ENCODE measurements at places on chromosomes 1 and 21.

- DNase-seq: no peak
Observed at GRCh38 chr1:207221934-207222351, 99.5 kb upstream of the CD55 start.

DNA sequence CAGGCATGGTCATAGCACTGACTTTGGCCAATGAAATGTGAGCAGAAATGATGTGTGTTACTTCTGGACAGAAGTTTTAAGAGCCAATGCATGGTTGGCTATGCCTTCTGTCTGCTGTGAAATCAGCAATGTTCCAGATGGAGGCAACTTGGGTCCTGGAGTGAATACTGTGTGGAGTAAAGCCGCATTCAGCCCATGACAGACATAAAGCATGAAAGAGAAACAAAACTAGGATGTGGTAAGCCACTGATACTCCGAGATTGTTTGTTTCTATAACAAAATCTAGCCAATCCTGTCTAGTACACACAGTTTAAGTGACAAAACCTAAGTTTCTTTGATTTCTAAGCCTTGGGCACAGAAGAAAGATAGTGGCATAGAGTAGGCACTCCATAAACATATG, 47.1 kb upstream of the ARHGAP29 start:
- DNase-seq: no peak

- DNase-seq: no peak
Observed at GRCh38 chr1:102096162-102096561, 99.4 kb upstream of the OLFM3 start.

GRCh38 chr21:40404396-40404800, 442.6 kb downstream of the DSCAM start:
- DNase-seq: no peak

GRCh38 chr1:5744341-5744740, 247.9 kb downstream of the NPHP4 start:
- DNase-seq: no peak

GRCh38 chr1:31981972-31982371, 31.7 kb upstream of the KHDRBS1 start:
- peak; percentile 75 for DNase-seq

DNA sequence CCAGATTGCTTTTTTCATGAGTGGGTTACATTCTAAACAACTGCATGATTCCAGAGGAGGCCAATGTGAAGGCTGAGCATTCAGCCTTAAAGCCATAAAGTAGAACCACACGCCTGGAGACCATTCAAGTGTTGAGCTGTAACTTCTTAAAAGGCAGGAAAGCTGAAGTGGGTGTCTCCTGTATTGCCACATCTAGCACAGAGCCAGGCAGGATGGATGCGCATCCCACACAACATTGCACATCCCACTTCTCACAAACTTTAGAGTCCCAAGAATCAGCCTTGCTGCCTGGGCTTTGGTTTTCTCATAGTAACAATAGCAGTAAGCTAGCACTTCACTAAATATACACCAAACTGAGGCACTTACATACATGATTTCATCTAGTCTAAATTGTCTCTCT, 151.7 kb downstream of the DAB1 start:
- DNase-seq: no peak

DNA sequence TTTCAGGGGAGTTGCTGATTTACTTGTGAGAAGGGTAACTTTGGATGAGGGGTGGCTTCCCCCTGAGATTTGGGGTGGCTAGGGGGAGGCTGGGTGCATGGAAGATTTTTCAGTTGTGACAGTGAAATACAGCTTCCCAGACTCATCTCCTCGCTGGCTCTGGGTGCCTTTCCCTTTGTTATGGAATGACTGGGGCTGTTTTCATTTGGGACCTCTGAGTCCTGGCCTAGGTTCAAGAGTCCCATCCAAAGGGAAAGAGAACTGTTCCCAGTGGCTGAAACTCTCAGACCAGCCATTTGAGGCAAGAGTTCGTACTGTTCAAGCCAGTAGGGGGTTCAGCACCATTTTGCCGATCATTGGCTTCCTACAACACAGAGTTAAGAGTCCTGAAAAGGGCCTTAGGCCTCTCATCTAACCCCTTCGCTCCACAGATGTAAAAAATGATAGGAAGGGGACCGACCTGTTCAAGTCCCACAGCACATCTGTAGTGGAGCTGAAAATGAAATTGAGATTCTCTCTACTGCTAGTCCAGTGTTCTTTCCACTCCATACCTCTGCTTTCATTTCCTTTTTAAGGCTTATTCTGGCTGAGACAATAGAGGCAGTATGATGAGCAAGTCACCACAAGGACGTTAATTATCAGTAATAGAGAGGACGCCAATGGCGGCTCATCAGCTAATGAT, 958 bp downstream of the DDR2 start:
- DNase-seq: no peak

DNA sequence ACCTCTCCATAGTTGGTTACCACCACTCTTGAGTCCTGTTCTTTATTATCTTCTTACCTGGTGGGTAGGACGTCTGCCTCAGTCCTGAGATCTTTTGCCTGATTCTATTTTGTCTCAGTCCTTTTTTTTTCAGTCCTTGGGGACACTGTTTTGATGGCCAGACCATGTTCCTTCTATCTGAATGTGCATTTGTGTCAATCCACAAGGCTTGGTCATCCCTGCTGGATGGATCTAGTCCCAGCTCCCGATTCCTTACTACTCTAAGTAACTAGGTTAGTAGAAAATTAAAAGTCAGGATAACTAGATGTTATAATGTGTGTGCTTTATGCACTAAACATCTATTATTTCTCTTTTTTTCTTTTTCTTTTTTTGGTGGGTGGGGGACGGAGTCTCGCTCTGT, 28.1 kb upstream of the AK4 start:
- DNase-seq: no peak

GRCh38 chr1:17030206-17030605, 18.5 kb upstream of the ATP13A2 start:
- DNase-seq: no peak

DNA sequence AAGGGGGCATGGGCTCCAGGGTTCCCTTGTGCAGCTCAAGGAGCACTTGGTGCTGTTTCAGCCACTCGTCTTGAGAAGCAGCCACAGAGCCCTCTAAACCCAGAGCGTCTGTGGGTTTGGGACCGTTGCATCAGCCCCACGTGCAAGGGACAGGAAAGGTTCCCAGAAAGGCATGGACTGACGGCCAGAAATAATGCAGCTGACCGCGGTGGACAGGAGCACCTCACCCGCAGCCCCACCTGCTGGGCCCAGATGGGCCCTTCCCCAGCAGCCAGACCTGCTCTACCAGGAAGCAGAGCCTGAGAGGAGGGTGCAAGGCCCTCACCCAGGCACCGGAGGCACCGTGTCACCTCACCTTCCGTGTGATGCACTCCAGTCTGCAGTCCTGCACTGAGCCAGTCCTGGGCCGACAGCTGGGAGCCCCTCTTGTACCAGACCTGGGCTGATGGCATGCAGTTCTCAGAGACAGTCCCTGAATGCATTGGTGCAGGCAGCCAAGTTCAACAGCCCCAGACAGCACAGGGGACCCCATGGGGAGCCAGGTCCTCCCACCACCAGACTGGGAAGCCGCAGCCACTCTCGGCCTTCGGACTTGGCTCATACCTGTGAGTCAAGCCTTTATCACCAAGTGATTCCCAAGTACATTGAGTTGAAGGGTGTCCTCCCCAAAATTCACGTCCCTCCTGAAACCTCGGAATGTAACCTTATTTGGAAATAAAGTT, 4.8 kb upstream of the TFF3 start:
- no peak for DNase-seq

- peak; percentile 75 for DNase-seq
Observed at GRCh38 chr1:152458384-152459185, 44.5 kb upstream of the CRNN start.

DNA sequence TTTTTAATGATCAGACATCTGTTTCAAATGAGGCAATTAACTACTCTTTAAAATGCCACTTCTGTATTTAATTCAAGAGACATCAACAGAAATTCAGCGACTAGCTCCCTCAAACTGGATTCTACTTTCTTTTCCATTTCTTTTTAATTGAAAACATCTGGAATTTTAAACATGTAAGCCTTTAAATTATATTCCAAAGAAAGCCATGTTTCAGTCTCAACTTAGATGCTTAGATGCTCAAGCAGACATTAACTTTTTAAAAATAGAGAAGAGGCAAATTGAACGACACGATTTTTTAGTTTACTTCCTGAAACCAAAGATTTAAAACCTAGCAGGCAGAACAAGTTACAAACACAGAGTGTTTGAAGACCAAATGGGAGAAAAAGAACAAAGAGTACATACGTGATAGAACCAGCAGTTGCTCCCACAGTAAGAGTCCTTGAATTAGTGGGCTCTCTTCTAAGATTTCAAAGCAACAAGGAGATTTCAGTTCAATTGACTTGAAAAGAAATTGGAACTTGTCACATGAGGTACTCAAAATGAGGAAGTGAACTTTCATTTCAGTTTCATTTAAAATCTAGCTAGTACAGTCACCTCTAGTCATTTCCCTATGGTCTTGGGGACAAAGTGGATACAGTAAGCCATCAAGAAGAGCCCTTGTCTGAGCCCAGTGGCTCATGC, at the start of gene CTSS:
Gene CTSS, minus strand, starts transcription at position 483 of the 681 bp plus-strand sequence. CDS start 1,015 bp downstream, outside the sequence.
- DNase-seq: peak; percentile 29

- DNase-seq: no peak
Observed at GRCh38 chr1:54245501-54245900, 45.5 kb downstream of the MRPL37 start.

DNA sequence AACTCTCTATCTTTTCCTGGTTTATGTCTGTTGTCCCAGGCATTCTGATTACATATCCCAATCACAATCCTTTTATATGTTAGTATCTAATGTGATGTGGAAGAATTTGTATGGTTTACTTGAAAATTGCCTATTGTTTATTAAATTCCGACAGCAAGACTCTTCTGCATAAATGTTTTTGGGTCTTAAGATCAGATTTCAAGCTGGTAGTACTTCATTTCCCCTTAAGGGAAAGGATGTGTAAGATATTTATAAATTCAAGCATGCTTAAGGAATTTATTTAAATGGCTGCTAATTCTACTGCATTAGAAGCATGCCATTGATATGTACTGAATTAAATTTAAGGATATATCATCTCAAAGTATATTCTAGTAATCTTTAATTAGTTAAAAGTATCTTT, 20.4 kb upstream of the GPR88 start:
- DNase-seq: no peak

- DNase-seq: no peak
Observed at GRCh38 chr1:33661811-33662454, 189.5 kb downstream of the ZSCAN20 start.

GRCh38 chr1:85615586-85616363, 35.2 kb downstream of the CCN1 start:
- DNase-seq: no peak

GRCh38 chr1:218683242-218683641, 338.1 kb downstream of the TGFB2 start:
- no peak for DNase-seq

- no peak for DNase-seq
Observed at GRCh38 chr21:45283035-45283610, 4.6 kb downstream of the POFUT2 start.

GRCh38 chr1:164637461-164638375, 78.7 kb downstream of the PBX1 start:
- no peak for DNase-seq

GRCh38 chr1:18480315-18481189, at the start of gene KLHDC7A:
TSS of gene KLHDC7A (plus strand) at chr1:18480930. CDS start at chr1:18480982, 52 bp downstream.
- DNase-seq: no peak

- no peak for DNase-seq
Observed at GRCh38 chr1:225446595-225446960, 18.7 kb upstream of the LBR start.

DNA sequence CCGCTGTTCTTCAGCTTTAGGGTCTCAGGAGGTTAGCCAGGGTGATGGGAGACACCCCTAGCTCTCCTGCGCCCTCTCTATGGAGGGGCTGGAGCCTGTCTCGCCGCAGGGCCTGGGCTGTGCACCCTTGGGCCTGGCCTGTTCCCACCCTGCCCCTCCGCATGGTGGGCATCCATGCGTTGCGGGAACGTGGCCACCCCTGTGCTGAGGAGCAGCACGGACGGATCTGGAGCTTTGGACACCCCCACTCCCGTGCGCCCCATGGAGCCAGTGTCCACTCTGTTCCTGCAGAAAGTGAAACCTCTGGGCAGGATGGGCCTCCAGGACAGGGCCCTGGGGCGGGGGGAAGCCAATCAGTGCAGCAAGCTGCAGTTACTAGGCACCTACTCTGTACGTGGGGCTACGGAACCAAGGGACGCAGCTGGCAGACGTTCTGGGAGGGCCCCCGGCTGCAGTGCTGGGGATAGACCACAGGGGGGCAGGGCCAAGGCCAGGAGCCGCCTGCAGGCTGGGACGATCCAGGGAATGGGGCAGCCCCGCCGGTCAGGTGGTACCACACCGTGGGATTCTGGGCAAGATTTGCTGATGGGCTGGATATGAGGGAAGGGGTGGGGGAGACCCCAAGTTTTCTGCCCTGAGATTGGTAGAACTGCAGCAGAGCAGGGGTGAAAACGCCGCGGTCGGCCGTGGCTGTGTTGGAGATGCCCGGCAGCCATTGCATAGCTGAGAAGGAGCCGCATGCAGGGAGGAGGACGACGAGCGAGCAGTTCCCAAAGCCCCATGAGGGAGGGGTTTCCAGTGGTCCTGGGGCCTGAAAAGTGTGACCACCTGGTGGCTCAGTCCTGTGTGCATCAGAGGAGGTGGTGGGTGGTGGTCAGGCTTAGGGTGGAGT, 43.3 kb downstream of the TP73 start:
- no peak for DNase-seq

GRCh38 chr1:169696273-169697100, 14.9 kb downstream of the SELL start:
- no peak for DNase-seq

DNA sequence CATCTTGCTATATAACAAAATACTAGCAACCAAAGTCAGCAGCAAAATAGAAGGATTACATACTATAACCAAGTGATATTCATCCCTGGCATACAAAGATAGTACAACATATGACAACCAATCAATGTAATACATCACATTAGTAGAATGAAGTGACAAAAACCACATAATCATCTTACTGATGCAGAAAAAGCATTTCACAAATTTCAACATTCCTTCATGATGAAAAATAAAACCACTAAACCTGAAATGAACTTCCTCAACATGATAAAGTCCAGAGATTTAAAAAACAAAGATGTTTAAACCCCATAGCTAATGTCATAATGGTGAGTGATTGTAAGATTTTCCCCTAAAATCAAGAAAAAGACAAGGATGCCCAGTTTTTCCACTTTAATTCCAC, 18.6 kb downstream of the RO60 start:
- DNase-seq: no peak

GRCh38 chr1:160046494-160047110, 14.8 kb upstream of the PIGM start:
- DNase-seq: peak; percentile 38

GRCh38 chr1:165492845-165493373, 48.0 kb upstream of the RXRG start:
- DNase-seq: no peak

- DNase-seq: peak; percentile 4
Observed at GRCh38 chr1:86965012-86965826, 50.8 kb downstream of the HS2ST1 start.

GRCh38 chr21:34762786-34763185, 94.0 kb downstream of the CLIC6 start:
- no peak for DNase-seq
